ENCODE measurements at places on chromosomes 4 and X. TPM values are rescaled to one million over a fixed set of nuclear protein-coding genes. Genes with fewer than 3 reads are reported as not detected.

The YIPF7 gene
- total RNA-seq: not detected

The AIMP1 gene
- 27.5 TPM for total RNA-seq

DNA sequence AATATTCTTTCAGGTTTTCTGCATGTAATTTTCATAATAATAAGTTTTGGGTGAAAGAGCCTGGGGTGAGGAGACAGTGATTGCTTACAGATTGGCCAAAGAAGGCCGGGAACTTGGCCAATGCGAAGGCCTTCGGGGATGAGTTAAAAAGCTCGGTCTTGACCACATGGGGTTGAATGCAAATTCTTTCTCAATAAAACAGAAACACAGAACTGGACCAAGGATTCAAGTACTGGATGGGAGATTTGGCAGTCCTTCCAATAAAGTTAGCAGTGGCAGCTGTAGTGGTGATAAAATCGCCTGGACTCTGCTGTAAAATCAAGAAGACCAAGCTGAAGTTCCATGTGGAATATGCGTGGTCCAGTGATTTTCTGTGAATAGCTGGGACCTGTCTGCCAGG, 282.2 kb upstream of the KLF3 start:
- DNase-seq: no peak

- no peak for DNase-seq
Observed at GRCh38 chr4:28149762-28150161, 1289.1 kb downstream of the STIM2 start.

DNA sequence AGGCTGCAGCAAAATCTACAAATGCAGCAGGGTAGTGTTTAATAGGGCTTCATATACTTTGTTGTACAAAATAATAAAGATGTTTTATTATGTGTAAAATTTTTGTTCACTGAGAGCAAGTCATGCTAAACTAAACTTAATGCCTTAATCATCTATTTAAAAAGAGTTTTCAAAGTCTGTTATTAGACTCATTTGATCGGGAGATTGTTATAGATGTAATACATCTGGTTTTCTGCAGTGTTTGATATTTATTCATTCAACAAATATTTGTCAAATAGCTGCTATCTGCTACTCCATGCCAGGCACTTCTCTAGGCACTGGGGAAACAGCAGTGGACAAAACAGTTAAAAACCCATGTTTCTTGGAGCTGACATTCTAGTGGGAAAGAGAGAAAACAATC, 233.6 kb downstream of the FMR1NB start:
- DNase-seq: no peak

DNA sequence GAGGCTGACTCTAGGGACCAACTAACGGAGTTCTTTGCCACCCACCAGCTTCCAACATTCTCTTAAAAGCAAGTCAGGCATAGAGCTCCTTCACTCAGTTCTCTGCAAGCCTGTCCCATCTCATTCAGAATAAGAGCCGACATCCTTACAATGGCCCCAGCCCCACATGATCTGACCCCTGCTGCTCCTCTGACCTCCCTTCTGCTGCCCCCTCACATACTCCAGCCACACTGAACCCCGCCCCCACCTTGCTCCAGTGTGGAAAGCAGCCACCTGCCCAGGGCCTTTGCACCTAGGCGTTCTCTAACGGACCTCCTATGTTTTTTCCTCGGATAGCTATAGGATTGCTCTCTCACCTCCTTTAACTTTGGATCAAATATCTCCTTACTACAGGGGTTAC, 143.2 kb upstream of the ETNPPL start:
- no peak for DNase-seq

DNA sequence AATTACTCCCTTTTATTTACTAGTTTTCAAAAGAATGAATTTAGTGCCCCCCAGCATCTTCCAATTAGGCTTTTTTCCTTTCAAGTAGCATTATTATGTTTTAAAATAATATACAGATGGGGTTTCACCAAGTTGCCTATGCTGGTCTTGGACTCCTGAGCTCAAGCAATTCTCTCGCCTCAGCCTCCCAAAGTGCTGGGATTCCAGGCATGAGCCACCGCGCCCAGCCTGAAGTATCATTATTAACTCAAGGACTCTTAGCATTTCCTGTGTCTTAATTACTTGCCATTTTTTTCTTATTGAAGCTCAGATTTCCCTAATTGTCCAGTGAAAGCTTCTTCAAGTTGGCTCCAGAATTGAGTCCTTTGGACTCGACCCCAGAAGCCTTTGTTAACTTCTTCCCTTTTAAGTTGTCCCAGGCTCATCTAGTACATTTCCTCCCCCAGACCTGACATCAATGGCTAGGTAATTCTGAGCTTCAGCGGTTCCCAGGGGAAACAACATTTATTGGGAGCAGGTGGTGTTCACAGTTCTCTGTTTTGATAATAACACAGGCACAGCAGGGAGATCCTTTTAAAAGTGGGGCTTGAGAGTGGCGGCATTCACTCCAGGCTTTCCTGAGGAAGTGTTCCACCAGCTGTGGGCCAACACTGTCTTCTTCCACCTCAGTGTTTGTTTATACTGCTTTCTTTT, 10.0 kb downstream of the SAT1 start:
- DNase-seq: no peak

All from IMR-90 (cell line).